ENCODE measurements at places on chromosomes 4 and X.
A peak's percentile ranks its signal among the peaks of the same experiment; 100 is the strongest.

- no peak for DNase-seq
These were observed 480.5 kb upstream of the FSTL5 start for GRCh38 chr4:162644346-162644745.

- no peak for DNase-seq
These were observed 675.6 kb upstream of the FTHL17 start for GRCh38 chrX:31747411-31747810.

GRCh38 chrX:13755254-13755653, 20.7 kb downstream of the OFD1 start:
- DNase-seq = no peak

DNA sequence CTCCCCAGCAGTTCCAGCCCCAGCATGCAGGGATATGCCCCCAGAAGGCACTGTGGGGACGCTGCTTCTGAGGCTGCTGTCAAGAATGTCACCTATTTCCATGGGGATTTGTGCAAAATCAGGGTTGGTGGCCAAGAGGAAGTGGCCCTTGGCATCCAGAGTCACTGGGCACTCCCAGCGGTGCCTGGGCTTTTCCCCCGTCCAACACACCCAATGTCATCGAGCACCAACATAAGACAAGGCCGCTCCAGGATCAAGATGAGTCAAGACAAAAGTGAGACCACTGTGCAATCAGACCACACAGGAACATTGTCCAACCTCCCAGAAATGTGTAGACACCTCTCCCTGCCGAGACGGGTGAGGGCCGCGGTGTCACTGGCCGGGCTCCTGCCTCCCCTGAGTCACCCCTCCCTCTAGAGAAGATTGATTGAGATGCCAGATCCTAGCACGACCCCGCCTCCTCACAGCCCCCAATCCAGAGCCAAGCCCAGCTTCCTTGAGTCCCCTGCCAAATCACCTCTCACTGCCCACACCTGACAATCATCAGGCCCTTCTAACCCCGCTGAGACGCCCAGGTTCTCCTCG, 194.3 kb downstream of the AFAP1 start:
- DNase-seq = no peak

DNA sequence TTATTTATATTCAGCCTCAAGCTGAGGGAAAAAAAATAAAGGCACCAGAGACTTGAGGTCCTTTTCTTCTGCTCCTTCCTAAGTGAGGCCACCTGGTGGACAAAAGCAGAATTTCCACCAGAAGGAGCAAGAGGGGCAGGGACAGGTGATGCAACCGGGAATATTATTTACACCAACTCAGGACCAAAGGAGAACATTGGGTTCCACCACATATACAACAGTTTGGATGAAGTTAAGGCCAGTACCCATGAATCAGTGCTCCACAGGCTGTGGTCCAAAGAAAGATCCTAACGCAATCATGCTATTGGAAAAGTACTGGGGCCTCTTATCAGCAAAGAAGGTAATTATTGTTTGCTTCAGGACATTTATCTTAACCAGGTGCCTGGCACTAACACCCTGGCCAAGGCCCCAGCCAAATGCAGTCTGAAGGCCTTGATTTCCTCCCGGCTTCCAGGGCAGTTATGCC, 57.4 kb downstream of the TSC22D3 start:
- peak; percentile 38 for DNase-seq

- DNase-seq = no peak
These were observed 587.6 kb upstream of the DIPK2B start for GRCh38 chrX:45788315-45788714.
